Smooth muscle cell of the brain vasculature (primary cell): ENCODE measurements at places on chromosomes 7 and 10.
A peak's percentile ranks its signal among the peaks of the same experiment; 100 is the strongest.

DNA sequence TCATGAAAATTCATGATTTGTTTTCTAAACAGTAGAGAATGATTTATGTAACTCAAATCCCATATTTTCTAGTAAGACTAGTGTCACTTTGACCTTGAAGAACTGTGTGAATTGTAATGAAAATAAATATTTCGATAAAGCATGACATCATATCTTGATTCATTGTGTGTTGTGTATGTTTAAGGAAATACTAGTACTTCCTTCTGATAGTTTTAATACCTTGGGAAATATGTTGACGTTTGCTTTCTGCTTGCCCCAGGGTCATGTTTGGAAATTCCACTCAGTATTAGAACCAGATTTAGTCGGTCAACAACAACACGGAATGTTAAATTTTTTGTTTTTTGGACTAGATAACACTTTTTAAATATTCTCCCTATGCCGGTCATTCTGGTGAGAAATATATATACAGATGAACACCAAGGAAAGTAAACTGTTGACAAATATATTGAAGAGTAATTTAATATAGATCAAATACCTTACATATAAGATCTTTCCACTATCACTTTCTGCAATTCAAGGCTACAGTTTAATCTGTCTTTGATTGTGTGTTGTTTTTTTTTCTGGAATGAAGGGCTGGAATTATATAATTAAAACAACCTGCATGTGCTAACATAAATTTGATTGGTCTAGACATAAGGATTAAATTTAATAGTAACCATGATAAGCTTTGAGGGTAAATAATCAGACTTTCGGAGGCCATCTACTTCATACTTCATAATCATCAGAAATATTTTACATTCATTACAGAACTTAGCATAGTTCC lies 126.2 kb downstream of the MDFIC start:
- DNase-seq: peak; percentile 33

DNA sequence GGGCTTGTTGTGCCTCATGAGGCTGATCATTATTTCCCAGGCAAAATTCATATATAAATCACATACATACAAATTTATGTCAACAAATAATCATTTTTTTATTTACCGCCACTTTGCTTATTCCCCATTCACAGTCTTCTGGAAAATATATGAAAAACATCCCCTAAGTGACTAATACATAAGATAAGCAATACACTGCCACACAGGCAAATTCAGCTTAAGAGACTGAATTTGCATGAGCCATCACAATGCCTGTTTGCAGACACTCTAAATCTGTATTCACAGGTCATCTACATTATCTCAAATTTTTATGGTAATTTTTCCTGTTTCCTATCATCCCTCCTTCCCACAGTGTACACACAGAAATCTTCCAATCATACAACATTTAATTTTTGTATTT lies 13.2 kb downstream of the OSBPL3 start:
- no peak for DNase-seq

DNA sequence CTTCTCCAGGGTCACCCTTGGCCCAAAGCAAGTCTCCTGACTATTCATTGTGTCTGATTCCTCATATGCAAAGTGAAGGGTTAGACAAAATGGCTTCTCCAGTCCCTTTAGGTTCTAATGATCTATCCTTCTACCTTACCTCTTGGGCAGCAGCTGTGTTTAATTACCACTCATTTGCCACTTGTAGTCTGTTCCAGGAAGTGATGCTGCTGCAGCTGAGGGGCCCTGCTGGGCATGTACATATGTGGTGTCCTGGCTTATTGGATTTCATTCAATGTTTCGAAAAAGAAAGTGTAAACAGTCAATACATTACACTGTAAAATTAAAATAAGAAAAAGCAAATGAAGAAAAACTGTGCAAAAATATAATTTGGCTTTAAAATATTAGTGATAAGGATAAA lies 36.6 kb downstream of the SCIN start:
- DNase-seq: no peak

GRCh38 chr7:41599760-41600159 lies 103.1 kb downstream of the INHBA start:
- no peak for DNase-seq

GRCh38 chr7:7201578-7202374 lies 19.4 kb downstream of the C1GALT1 start:
- DNase-seq: no peak

GRCh38 chr7:47239034-47239433 lies 342.9 kb downstream of the TNS3 start:
- DNase-seq: no peak

DNA sequence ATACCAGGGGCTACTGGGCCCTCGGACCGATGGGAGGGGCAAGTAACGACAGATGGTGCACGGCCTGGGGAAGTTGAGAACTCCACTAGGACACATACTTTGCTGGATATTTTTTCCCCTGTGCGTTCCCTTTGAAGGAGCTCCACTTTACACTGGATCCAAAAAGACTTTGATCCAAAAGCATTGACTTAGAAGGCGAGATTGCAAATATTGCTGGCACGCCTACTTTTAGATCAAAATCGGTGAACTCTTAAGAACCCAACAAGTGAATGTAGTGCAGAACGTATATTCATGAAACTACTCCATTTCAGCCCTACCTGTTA lies 436 bp upstream of the SLC25A13 start:
- DNase-seq: no peak

GRCh38 chr10:131849591-131850382 lies 51.0 kb upstream of the PPP2R2D start:
- no peak for DNase-seq

DNA sequence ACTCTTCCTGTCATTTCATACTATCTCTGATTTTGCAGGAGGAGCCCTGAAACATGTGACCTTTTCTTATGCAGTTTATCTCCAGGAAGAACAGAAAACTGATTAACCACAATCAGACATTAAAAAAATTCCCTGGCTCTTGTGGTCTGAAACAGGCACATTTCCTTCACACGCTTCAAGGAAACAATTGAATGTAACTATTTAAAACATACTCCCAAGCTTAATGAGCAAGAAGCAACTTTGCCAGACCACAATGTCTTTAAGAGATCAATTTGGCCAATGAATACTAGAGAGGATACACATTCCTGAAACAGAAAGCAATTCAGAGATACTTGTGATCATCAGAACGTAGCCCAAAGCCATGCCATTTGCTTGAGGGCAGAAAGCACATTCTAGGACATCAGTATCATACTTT lies 65.8 kb downstream of the PIP4K2A start:
- no peak for DNase-seq

- DNase-seq: peak; percentile 76
Observed at GRCh38 chr7:33932832-33933468, 27.6 kb downstream of the BMPER start.

DNA sequence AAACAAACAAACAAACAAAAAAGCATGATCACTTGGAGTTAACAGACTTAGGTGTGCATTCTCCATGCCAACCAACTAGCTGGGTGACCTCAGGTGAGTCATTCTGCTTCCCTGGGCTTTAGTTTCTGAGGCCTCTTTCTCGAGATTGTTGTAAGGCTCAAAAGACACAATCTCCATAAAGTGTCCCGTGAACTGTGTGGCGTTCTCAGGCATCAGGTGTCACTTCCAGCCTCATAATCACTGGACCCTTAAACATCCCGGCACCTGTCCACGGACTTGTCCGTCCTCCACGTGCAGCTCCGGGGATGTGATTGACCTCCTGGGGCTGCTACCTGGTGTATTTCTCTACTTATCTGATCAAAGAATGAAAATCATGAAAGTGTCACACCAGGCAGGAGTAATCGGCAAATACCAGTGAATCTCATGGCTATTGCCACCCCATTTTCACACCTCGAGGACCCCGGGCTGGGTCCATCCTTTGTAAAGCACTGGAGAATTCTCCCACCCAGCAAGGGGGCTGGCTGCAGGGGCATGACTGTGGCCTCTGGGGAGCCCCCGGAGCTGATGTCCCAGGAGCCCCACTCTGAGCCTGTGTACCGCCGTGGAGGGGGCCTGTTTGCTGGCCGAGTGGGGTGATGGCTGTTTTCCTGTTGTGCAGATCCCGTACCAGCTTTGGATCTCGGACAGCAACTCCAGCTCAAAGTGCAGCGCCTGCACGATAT lies 189.8 kb upstream of the SH2B2 start:
- DNase-seq: no peak

DNA sequence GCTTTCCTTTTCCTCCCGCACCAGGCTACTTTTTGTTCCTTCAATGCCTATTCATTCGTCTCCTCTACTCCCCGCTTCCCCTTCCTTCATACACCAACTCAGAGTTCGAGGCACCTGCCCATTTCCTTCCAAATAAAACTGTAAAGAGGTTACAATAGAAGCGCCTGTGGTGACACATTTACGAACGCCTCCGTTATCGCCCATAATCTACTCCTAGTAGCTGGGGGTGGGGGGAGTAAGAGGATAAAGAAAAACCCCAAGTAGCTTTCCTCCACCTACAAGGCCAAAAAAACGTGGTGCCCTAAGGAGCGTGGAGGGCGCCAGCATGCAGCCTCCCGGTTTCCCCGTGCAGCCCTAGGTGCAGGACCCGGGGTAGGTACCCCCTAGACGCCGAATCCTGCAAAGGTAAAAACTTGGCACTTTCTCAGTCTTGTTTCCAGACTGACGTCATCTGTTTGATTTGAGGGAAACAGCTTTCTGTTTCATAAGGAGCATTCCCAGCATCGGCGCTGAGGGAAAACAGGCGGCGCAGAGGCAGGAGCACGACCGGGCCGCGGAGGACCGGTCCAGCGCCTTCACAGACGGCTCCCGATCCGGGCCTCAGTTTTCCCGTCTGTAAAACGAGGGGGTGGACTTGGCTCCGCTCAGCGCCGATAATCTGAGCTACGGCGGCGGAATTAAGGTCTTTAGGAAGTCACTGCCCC lies 922 bp downstream of the PPA1 start:
- DNase-seq: no peak

DNA sequence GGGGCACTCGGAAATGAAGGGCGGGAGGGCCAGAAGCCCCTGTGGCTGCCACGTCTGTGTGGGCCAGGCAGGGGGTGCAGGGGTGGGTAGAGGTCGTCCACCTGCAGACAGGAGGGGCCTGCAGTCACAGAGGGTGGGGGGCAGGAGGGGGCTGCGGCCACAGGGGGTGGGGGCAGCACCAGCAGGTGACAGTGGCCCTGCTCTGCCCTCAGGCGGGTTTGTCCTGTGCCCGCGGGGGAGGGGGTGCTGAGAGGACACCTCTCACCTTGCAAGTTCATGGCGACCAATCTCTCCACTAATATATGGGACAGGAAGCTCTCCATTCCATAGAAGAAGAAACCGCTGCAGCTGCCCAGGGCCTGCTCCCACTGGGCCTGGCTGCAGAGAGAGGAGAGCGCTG lies 26.6 kb upstream of the NKX6-2 start:
- no peak for DNase-seq

DNA sequence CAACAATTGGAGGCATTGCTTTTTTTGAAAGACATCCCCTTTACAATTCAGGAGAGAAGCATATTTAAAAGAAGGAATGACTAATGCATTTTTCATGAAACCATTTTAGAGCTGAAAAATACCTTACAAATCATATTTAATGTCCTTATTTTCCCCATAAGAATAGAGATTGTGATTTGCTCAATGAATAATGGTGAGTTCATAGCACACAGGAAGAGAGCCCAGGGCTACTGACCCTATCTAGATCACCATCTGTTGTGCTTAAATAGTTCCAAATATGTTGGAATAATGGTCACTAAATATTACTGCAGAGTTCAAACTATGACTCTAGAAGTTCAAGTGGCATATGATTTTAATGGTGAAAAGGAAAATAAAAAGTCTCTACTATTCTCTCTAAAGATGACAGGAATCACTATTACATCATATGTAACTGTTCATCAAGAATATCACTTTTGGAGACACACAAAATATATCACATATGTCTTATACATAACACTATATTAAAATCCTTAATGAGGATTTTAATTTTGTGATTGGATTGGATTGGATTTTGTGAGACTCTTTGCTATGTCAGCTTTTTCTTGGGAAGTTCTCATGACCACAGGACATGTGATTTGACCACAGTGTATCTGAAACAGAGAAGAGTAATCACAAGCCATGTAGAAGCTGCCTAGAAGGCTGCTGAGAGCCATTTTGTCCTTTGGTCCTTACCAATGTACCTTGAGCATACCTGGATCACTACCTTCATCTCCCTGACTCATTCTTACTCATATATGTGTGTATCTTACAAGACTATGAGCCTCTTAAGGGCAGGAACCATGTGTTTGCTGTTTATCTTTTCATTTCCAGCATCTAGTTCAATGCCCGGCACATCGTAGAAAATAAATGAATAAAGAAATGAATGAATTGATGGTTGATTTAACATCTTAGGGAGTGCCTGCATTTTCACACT lies 26.4 kb downstream of the SLC16A9 start:
- DNase-seq: no peak

- DNase-seq: no peak
Observed at GRCh38 chr7:156479596-156479995, 161.0 kb upstream of the RNF32 start.

DNA sequence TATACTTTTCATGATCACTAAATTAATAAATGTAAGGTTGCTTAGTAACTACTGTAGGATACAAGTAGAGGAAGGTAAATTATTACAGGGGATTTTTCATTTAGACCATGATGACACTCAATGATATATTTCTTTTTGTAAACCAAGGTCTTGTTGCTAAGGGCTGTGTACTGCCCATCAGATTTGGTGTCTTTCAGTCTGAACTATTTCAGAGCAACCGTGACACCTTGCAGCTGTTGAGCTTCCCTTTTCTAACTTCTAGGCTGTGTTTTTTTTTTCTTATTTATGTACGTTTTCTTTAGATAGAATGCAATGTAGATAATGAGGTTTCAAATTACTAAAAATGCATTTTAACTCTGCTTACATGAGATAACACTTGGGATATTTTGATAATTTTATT lies 292.0 kb upstream of the MBL2 start:
- no peak for DNase-seq

- DNase-seq: no peak
Observed at GRCh38 chr10:1957057-1957456, 219.7 kb upstream of the ADARB2 start.

GRCh38 chr10:57696641-57697040 lies 571.1 kb downstream of the IPMK start:
- DNase-seq: no peak

- no peak for DNase-seq
Observed at GRCh38 chr7:114649689-114650088, 235.1 kb downstream of the FOXP2 start.

DNA sequence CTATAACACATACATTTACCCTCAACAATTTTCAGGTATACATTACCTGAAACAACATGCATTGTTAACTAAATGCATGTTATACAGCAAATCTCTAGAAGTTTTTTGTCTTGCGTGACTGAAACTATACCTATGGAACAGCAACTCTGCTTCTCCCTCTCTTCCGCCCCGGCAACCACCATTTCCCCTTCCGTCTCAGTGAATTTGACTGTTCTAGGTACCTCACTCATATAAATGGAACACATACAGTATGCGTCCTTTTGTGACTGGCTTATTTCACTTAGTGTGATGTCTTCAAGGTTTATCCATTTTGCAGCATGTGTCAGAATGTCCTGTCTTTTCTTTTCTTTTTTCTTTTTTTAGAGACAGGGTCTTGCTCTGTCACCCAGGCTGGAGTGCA lies 22.5 kb downstream of the CALHM2 start:
- no peak for DNase-seq

GRCh38 chr7:132417103-132417906 lies 159.0 kb downstream of the PLXNA4 start:
- no peak for DNase-seq
